ENCODE measurements at places on chromosomes 4 and X. TPM values are rescaled to one million over a fixed set of nuclear protein-coding genes. Genes with fewer than 3 reads are reported as not detected.

DNA sequence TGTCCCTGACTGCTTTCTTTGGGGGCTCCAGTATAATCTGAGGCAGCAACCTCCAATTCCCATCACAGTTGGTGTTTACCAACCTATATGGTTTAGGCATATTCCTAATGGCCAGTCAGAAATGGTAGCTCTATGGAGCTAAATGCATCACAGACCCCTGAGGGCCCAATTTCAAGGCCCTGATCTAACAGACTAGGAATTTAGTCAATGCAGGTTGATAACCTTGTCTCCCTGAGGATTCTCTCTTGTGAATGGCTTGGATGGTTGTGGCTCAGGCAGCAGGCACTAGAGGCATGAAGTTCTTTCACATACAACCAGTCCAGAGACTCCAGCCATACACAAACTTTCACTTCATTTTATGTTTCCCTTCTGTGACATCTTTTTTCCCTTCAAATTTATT is 59.4 kb downstream of the TMPRSS11F start:
- DNase-seq, result no peak

GRCh38 chr4:8117278-8117682 is 41.3 kb downstream of the ABLIM2 start:
- peak; percentile 16 for DNase-seq

The PIN4 gene
- 7.2 TPM for total RNA-seq

The RXFP1 gene
- 0.21 TPM for total RNA-seq

- no peak for DNase-seq
Observed at GRCh38 chr4:98232202-98232601, 29.0 kb upstream of the RAP1GDS1 start.

DNA sequence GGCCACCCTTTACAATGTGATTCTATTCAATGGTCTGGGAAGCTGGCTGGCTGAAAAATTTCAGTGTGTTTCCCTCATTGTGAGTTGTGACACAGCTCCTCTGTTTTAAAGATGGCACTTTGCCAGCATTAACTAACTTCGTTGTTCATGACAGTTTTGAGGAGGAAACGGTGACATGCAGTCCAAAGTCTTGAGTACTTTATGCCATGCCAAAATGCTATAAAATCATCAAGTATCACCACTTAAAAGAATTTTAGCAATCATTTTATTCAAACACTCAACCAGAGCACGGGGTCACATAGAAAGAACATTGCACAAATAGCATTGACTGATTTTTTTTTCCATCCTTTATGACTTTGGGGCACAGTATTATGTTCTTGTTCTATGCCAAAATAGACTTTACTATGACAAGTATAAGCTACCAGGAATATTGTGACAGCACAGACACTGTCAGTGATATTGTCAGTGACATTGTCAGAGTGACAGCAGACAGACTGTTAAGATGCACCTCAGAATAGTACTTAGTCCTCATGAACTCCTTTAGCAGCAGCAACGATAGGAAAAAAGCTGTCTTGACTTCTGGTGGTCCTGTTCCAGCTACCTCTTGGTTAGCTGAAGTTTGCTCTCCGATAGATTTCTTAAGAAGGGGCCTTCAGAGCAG is 46.7 kb downstream of the CXCL13 start:
- DNase-seq, result peak; percentile 32

DNA sequence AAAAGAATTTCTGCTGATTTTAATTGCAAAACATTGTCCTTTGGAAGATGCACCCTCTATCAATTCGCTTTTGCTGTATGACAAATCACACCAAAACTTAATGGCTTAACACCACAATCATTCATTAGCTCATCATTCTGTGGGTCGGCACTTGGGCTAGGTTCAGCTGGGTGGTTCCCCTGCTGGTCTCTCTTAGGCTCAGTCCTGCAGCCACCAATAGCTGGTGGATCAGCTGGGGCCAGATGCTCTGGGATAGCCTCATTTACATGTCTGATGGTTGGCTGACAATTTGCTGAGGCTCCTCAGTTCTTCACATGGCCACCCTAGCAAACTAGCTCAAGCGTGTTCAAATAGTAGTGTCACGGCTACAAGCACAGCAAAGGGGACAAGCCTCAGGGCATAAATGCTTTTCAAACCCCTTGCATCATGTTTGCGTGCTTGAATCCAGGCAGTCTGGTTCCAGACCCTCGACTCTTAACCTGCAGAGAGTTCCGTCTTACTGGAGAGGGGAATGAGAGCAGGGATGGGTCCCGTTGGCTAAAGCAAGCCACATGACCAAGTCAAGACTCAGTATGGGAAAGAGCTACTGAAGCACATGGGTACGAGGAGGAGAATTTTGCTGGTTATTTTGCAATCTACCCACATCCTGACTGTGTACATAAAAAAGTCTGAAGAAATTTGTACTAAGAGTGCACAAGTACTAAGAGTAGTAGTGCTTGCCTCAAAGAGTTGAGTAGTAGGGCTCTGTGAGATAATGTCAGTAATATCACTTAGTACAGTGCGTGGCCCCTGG is 7.5 kb upstream of the ACSL1 start:
- DNase-seq, result no peak

DNA sequence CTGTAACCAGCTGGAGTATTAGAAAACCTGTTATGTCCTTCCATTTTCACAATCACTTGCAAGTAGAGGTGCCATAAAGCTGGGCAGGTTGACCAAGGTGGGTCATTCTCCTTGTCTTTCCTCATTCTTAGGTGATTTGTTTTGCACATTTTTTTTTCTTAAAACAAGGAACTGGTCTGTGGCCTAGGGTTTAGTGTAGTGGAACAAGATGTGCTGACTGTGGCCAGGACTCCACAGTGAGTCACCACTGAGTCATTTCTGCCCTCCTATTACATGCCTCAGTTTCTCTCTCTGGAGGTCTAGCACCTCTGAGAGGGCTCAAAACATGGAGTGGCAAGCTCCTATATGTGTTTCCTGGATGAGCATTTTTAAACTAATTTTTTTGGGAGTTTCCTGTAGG is 355.9 kb downstream of the GPM6A start:
- no peak for DNase-seq

The RGN gene
- 5.8 TPM for total RNA-seq

- DNase-seq, result no peak
Observed at GRCh38 chr4:123421937-123422781, 25.6 kb downstream of the SPRY1 start.

- DNase-seq, result no peak
Observed at GRCh38 chrX:56576721-56577120, 13.3 kb downstream of the UBQLN2 start.

The MND1 gene
- 7.2 TPM for total RNA-seq

The PNMA6A gene
- total RNA-seq, result 2.1 TPM

The EMD gene
- 23.1 TPM for total RNA-seq

The FAT4 gene
- 81.5 TPM for total RNA-seq

GRCh38 chrX:55142206-55142918 is 53.5 kb downstream of the PAGE2 start:
- DNase-seq, result no peak

DNA sequence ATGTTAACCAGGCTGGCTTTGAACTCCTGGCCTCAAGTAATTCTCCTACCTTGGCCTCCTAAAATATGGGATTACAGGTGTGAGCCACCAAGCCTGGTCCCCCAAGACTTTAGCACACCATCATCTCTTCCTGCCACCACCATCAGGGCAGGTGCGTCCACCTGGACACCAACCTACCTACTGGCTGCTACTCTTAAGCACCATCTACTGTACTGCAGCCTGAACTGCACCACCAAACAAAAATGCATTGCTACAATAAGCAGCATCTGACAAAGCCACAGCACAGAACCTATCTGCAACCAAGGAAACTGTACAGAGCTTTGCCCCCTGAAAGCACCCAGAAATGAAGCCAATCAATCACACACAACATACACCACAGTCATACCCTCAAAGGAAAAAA is 139.7 kb downstream of the EFHC2 start:
- no peak for DNase-seq

DNA sequence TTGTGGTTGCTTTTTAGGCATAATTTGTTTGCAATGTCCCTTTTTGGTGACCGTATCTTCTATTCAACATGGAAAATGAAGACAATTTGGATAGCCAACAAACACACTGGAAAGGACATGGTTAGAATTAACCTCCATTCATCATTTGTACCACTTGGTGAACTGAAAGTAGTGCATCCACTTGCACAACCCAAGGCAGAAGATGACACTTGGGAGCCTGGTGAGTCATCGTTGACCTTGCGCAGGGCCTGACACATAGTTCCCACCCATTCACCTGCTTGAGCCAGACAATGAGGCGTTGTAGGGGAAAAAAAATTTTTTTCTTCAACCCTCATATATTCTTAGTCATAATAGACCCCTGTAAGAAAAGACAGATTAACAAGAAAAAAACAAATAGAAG is 32.4 kb downstream of the EGF start:
- no peak for DNase-seq

GRCh38 chr4:54556587-54556986 is 101.2 kb upstream of the KIT start:
- DNase-seq, result no peak

DNA sequence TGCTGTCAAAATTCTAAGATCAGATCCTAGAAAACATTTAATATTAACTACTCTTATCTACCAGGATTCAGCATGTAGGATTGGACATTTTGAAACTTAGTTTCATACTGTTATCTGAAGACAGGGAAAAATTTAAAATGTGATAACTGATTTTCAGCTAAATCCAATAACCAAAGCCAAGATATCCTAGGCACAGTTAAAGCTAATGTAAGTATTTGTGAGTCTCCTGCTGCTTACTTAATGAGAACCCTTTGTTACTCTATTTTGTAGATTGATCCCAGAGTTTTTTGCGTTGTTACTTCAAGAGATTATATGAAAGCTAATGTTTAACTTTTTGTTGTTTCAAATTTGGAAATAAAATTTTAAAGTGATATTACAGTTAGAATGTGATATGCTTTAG is 2.0 kb downstream of the CPE start:
- no peak for DNase-seq

DNA sequence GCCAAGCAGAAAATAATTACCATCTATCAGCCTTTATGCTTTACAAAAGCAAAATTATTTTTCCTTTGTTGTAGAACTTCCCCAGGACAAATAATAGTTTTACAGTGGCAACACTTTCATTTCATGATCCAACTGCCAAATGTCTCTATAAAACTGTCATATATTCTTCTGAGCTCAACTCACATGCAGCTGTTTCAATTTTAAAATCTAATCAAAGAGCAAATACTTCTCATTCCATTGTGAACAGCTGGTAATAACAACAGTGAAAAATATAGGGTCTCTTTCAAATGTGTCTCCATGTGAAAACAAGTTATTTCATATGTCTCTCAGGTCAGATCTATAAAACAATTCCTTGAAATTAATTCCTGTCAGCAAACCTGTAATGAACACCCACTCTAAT is 270.6 kb upstream of the SLC7A11 start:
- DNase-seq, result peak; percentile 58

DNA sequence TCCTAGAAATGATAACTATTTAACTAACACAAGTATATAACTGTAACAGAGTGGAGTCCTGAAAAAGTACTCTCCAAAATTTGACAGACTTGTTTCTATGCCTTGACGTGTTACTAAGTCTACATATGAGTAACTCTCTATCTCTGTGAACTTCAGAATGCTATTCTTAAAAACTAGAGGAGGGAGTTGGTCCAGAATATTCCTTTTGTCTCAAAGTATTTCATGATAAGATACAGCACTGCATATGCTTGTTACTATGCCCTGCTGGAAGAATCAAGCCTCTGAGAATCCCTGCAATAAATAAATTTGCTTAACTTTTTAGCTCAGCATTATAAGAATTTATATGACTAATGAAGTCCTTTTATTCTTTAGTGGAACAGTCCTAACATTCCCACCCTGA is 50.9 kb upstream of the ATXN3L start:
- no peak for DNase-seq

- DNase-seq, result no peak
Observed at GRCh38 chr4:28369499-28369898, 1508.9 kb downstream of the STIM2 start.

DNA sequence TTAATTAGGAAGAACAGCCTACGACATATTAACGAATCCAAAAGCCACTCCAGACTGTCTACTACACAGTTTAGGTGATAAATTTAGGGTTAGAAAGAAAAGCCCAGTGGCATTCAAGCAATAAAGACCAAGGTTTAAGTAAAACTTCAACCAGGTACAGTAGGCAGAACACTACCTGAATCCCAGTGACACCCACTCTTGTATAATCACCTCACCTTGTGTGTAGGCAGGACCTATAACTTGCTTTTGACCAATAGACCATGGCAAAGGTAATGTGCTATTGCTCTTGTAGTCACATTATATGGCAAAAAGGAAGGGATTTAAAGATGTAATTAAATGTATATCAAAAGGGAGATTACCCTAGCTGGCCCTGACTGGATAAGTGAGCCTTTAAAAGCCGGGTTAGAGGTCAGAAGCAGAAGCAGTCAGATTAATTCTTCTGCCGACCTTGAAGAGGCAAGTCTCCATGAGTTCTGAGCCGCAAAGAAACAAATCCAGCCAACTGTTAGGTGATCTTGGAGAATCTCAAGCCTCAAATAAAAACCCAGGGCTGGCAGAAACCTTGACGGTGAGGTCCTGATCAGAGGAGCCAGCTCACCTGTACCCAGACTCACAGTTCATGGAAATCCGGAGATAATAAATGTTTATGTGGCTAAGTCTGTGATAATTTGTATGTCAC is 8.8 kb downstream of the FSTL5 start:
- DNase-seq, result no peak
